HS-27A (cell line): ENCODE measurements at places on chromosomes 6 and 20.

DNA sequence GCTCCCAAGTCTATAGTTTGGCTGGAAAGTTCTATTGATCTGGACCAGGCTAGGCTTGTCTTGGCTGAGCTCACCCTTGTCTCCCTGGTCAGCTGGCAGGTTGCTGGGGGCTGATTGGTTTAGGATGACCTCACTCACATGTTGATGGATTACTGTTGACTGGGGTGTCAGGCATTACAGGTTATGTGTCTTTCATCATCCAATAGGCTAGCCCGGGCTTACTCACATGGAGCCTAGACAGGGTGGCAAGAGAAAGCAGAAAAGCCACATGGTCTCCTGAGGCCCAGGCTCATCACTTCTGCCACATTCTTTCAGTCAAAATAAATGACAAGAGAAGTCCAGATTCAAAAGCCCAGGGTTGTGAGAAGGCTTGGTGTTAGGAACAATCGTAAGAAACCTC, 103.5 kb downstream of the BFSP1 start:
- no peak for DNase-seq

DNA sequence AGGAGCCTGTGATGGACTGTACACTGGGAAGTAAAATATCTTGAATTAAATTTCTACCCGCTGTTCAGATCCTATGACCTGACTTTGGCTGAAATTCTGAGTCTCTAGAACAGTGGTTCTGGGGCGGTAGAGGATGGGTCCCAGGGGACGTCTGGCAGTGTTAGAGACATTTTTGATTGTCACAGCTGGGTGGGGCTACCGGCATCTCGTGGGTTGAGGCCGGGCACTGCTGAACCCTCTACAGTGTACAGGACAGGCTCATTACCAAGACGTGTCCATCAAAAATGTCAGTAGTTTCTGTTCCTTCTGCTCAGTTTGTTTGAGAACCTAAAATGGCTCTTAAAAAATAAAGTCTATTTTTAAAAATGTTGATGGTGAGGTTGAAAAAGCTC, 11.5 kb upstream of the RPS6KA2 start:
- no peak for DNase-seq

DNA sequence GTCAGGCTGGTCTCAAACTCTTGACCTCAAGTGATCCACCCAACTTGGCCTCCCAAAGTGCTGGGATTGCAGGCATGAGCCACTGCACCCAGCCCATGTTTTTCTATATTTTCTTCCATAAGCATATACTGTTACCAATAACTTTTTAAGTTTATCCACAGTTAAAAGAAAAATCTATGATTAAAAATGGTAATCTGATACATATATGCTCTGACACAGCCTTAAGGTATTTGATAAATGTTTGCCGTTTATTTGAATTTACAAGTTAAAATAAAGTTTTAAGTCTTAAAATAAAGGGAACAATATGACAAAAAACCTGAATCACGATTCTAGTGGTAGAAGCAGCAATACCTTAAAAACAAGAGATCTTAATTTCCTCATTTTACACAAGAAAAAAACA, 5.2 kb downstream of the STK38 start:
- no peak for DNase-seq

DNA sequence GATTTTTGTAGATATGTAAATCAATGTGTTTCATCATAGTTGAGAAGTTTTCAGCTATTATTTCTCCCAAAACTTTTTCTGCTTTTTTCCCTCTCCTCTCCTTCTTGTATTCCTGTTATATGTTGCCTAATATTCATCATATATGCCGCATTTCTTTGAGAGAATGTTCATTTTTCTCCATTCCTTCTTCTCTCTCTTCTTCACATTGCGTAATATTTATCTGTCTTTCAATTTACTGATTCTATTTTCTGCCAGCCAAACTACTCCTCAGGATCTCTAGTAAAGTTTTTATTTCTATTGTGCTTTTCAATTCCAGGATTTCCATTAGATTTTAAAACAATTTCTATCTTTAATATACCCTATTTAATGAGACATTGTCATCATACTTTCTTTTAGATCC, 896.8 kb downstream of the EPHA7 start:
- DNase-seq, result no peak

DNA sequence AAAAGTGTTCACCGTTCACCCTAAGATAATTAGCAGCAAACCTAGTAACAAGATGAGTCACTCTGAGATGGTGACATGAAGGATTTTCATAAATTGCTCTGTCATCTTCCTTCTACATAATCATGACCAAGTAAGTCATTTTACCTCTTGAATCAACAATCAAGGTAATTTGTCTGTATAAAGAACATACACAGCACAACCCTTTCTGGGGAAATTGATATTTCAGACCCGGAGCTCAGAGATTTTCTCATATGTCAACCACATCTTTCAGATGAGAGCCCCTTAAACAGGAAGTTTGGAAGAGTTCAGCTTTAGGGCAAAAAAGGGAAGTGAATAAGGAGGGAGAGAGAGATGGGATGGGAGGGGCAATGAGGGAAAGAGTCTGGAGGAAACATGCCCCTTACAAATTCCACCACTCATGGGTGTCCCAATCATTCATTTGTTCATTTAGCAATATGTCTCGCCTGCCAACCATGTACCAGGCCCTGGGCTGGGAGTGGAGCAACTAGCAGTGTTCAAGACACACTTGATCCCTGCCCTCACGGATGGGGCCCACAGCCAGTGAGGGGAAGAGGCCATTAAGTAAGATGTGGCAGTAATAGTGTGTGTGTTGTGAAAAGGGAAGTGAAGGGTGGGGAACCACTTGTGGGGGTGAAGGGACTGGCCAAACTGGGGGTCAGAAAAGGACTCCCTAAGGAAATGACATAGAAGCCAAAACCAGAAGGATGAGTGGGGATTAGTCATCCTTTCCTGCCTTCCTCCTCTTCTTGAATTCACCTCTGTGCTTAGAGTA, 190.9 kb downstream of the MAFB start:
- no peak for DNase-seq

DNA sequence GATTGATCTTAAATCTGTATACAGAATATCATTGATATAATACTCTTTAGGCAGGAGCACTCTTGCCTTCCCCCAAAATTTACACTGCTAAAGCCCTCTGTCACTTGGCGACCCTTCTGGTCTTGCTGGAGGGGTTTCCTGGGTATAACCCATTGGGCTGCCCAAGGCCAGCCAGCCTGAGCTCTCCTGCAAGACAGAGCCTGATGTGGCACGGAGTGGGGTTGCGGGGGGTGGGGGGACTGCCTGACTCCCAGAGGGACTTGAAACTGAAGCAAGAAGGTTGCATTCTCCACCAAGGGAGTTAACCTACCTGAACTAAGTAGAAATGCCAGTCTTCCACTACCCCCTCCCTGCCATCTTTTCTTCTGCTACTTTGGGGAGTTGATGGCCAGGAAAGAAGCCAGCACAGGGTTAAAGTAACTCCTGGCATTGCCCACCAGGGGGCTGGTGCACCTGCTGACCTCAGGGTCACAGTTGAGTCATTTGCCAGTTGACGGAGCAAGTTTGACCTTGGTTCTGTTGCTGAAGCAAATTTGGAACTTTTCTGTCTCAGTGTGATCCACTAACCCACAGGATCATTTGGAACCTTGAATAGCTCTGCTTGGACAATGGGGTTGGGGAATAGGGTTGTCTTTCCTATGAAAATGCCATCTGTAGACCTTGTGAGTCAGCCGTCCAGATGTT, 79.4 kb downstream of the ASXL1 start:
- DNase-seq, result no peak

GRCh38 chr6:121596441-121596840, 161.0 kb downstream of the GJA1 start:
- no peak for DNase-seq

- no peak for DNase-seq
Measured at GRCh38 chr6:80094017-80094416, 12.5 kb upstream of the BCKDHB start.

- DNase-seq, result no peak
Measured at GRCh38 chr6:166588691-166589336, 2.3 kb upstream of the RAMACL start.

DNA sequence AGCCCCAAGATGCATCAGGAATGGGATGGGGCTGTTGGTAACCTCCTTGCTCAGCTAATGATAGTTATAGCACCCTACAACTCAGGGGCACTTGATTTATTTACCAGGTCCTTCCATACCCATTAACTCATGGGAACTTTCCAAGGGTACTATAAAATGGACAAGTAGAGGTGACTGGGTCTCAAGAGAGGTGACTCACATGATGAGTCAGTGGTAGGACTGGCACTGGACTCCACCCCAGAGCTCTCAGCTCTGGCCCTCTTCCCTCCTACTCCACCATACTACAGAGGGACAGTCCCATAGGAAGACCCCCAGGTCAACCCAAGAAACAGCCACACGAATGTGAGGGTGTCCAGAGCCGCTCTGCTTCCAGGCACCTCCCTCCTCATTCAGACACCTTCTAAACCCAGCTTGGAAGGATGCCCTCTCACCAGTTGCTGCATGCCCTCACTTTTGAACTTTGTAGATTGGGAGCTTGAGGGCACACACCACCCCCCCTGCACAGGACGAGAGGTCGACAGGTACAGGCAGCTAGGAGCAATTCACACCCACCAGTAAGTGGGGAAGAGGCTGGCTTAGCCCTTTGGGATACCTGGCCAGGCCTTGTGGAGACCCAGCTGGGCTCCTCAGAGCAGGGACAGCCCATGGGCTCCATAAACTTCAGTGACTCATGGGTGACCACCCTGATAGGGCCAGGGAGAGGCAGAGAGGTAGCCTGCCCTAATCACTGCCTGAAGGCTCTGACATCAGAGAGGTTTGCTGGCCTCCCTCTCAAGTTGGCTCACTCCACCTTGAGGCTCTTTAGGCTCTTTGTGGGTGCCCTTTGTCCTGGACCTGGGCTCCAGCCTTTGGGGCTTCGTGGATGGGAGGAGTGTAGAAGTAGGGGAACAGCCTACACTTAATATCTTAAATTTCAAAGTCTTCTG, 81.6 kb upstream of the MLN start:
- peak; percentile 35 for DNase-seq

DNA sequence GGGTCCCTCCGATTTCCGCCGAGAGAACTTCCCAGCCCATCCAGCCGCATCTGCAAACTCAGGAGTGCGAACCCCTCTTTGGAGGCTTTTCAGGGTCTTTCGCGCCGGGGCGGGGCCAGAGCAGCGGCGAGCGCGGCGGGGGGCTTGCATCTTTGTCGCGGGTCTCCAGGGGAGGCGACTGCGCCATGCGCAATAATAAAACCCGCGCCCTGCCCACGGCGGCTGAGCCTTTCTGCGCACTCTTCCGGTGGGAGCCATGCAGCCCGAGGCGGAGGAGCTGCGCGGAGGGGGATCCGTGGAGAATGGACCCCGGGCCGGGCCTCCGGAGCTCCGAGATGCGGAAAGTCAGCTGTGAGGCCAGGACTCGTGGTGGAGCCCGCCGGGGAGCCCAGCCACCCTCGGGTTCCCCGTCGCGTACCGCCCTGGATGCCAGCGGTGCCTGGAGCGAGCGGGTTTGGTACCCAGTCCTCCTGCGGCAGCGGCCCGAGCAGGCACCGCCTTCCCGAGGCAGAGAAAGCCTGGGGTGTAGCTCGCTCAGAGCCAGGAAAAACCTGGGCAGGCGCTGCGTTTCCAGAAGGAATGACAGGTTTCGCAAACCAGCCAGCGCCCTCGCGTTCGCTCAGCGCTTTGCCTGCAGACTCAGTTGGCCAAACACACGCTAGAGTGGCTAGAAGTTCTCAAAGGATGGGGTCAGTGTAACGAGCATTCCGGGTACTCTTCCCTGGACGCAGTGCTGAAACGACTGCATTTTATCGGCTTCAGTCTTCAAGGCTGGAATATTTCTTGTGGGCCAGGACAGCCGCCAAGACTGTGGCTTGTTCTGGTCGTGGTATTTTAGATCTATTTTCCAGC, 1.2 kb downstream of the AKAP12 start:
- no peak for DNase-seq

DNA sequence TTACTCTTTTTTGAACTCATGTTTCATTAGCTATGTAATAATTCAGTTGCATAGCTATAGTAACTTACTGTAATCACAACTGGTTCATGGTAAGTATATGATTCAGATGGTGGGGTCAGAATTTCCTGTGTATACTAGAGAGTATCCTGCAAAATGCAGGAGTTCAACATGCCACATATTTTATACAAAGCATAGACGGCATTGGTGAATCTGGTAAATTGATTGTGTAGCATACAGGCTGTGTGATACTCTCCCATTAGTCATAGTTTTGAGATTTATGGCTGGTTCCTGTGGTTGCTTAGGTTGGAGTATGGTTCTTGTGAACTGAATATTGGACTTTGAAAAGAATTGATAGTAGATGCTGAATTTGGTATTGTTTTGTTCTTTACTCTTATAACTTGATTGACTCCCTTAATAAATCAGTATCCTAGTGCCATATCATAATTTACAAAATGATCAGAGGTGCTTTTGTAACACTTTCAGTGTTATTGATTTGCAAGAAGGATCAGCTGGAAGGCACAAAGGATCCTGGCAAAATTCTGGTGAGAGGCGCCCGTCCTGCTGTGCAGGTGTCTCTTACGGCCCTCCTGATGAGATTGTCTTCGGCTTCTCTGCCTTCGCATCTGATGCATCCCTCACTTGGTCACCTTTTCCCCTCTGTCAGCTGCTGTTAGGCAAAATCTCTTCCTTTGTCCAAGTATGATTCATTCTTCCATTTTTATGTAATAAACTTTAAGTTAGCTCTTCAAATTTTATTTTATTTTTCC, 22.6 kb downstream of the SNX9 start:
- no peak for DNase-seq

GRCh38 chr6:31299511-31299910, 27.6 kb upstream of the HLA-C start:
- DNase-seq, result no peak

GRCh38 chr6:105695461-105695860, 292.6 kb upstream of the PREP start:
- DNase-seq, result no peak

GRCh38 chr20:19122395-19122794, 90.0 kb upstream of the SLC24A3 start:
- no peak for DNase-seq
